ENCODE measurements at places on chromosomes 16 and 17. TPM values are rescaled to one million over a fixed set of nuclear protein-coding genes. Genes with fewer than 3 reads are reported as not detected.

GRCh38 chr16:20899477-20900298, 470 bp downstream of the DCUN1D3 start:
- no peak for DNase-seq

DNA sequence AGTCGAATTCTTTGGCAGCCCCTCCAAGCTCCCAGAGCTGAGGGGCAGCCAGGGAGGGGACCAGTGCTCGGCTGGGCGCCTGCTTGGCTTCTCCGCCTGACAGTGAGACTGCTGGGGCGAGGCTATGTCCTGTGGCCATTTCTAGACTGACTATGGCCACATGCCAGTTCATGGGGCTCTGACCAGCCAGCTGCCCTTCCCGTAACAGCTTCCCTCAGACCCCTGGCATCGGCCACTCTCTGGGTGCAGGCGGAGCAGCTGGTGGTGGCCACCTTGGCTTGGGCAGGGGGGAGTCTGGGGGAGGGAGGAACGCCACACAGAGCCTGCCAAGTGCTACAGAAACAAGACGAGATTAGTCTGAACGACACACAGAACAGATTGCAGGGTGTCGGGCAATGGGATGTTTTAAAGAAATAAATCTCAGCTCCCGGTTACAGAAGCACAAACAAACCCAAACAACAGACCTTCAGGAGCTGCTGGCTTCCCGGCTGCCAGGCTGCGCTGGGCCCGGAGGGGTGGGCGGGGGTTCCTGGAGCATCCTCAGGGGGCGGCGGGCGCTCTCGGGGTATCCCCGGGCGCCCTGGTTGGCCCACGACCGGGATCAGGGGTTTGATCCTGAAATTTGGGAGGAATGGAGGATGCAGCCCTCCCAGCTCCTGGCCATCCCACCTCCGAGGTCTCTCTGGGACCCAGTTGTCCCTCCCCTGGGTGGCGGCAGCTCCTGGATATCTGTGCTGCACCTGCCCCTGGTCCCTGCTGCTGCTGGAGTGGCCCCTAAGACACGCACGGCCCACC, 34.5 kb downstream of the TBC1D16 start:
- DNase-seq: no peak

- DNase-seq: no peak
These were observed 5.4 kb downstream of the TNP2 start for GRCh38 chr16:11263737-11264136.

- no peak for DNase-seq
These were observed 36.2 kb downstream of the ZNF778 start for GRCh38 chr16:89253548-89254287.

DNA sequence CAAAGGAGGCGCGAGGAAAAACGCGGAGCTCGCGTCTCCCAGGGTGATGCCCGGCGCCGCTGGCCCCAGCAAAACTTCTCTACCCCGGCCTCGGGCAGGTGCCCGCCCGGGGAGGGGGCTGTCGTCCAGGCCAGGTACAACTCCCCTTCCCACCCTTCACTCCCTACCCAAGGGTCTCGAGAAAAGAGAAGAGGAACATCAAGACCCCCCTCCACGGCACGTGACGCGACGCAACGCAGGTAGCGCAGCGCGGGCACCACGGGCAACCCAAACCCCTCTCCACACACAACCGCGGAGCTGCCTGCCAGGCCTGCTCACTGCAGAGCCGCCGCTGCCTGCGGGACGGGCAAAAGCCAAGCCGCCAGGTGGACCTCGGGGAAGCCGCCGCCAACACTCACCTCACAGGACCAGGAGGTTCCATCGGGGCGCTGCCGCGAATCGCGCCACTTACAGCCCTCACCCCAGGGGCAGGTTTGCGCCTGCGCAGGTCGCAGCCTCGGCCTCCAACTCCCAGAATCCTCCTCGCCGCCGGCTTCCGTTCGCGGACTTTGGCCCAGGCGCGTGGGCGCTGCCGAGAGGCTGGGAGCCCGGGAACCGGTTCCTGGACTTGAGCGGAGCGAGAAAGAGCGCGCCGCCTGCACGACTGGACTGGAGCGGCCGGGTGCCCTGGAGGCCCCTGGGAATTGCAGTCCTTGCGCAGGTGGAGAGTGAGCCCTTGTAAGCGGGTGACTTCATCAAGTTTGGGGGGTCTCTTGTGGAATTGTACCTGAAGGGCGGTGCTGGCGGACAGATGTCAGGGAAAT, at the start of gene ZNF232:
Gene ZNF232 (minus strand): TSS at position 477 of the 803 bp plus-strand sequence. CDS start 56 bp downstream, at position 421.
- peak; percentile 90 for DNase-seq

The PRSS33 gene
- total RNA-seq: not detected

- no peak for DNase-seq
These were observed 50.5 kb downstream of the YPEL2 start for GRCh38 chr17:59381716-59382570.

- DNase-seq: peak; percentile 3
These were observed 76.0 kb downstream of the CHD9NB start for GRCh38 chr16:52976539-52977167.

The KCNH4 gene
- total RNA-seq: not detected

- no peak for DNase-seq
These were observed 4.5 kb upstream of the HEXIM1 start for GRCh38 chr17:45143767-45144198.

DNA sequence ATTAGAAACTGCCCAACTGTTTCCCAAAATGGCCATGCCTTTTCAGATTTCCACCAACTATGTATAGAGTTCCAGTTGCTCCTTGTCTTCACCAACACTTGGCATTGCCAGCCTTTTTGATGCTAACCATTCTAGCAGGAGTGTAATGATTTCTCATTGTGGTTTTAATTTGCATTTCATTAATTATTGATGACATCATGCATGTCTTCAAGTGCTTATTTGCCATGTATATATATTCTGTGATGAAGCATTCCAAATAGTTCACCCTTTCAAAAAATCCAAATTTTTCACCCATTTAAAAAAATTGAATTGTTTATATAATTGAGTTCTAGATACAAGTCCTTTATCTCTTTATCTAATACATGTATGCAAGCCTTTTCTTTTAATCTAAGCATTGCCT, 245.9 kb upstream of the TNRC6C start:
- DNase-seq: no peak

The ZNF19 gene
- 0.90 TPM for total RNA-seq

- no peak for DNase-seq
These were observed 47.2 kb downstream of the ANKRD11 start for GRCh38 chr16:89442990-89443726.

The TNP2 gene
- total RNA-seq: not detected

The HYDIN gene
- total RNA-seq: not detected

GRCh38 chr17:64174686-64175456, 44.9 kb upstream of the ERN1 start:
- DNase-seq: peak; percentile 68

- no peak for DNase-seq
These were observed 57.9 kb upstream of the CLEC19A start for GRCh38 chr16:19227643-19228042.

The PRAC2 gene
- not detected for total RNA-seq

The TBX6 gene
- total RNA-seq: 0.90 TPM

The SSTR5 gene
- total RNA-seq: not detected

GRCh38 chr17:45224671-45225050, 3.0 kb downstream of the FMNL1 start:
- no peak for DNase-seq

The UMOD gene
- total RNA-seq: not detected

The SULT1A3 gene
- 3.8 TPM for total RNA-seq

The PRKAR1A gene
- total RNA-seq: 125 TPM

DNA sequence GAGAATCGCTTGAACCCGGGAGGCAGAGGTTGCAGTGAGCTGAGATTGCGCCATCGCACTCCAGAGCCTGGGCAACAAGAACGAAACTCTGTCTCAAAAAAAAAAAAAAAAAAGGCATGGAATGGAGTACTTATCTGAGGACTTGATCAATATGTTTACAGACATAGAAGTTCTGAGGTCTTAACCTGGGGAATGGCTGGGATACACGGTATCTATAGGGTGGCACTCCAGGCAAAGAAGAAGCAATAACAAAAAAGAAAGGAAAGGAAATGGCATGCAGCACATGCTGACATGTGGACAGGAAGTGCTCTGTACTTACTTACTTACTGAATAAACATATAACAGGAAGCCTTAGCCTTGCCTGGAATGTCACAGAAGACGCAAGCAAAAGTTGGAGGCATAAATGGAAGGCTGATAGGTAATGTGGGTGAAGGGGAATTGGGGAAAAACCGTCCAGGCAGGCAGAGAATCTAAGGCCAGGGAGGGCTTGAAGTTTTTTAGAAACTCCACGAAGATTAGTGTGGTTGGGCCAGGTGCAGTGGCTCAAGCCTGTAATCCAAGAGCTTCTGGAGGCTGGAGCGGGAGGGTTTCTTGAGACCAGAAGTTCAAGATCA, 10.1 kb upstream of the SPOP start:
- peak; percentile 60 for DNase-seq

DNA sequence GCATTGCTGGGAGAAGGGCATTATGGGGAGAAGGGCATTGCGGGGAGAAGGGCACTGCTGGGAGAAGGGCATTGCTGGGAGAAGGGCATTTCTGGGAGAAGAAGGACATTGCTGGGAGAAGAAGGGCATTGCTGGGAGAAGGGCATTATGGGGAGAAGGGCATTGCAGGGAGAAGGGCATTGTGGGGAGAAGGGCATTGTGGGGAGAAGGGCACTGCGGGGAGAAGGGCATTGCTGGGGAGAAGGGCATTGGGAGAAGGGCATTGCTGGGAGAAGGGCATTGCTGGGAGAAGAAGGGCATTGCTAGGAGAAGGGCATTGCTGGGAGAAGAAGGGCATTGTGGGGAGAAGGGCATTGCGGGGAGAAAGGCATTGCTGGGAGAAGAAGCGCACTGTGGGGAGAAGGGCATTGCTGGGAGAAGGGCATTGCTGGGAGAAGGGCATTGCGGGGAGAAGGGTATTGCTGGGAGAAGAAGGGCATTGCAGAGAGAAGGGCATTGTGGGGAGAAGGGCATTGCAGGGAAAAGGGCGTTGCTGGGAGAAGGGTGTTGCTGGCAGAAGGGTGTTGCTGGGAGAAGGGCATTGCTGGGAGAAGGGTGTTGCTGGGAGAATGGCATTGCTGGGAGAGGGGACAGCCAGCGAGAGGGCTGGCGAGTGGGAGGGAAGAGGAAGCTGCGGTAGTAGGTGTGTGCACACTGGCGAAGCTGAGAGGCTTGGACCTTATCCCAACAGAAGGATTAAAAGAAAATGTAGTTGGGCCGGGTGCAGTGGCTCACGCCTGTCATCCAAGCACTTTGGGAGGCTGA, 4.6 kb upstream of the PYDC1 start:
- DNase-seq: peak; percentile 45

The NT5M gene
- 1.9 TPM for total RNA-seq

DNA sequence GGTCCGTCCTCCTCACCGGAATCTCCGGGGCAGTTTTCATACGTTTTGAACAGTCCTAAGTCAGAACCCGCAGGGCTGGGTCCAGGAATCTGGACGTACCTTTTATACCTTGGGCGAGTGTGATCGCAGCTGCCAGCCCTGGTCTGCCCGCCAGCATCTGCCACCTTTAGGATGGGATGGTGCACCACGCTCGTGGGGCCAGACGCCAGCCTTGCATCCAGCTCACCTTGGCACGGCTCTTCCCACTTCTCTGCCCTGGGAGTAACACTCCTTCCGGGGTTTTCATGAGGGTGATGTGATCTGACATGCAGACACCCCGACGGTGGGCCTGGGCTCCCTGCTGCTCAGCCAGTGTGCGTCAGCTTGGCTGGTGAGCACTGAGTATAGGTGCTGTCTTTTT, 66.6 kb upstream of the ZNF469 start:
- no peak for DNase-seq

GRCh38 chr16:10675216-10675615, 19.5 kb downstream of the TEKT5 start:
- no peak for DNase-seq

The ARHGAP44 gene
- total RNA-seq: 1.00 TPM

DNA sequence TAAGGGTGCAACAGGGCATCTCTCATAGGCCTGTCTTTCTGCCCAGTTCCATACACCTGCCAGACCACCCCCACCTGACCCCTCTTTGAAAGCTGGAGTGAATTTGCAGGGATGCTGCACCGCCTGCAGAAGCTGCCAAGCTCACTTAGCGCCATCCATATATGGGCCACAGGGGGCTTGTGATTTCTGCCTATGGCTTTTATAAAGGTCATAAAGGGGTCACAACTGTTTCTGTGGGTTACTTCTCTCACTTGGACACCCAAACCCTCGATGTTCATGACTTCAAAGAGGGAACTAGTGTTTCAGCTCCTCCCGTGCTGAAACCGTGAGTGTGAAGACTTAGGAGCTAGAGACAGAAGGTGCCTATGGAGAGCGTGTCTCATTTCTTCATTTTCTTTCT, 23.9 kb upstream of the MEAK7 start:
- DNase-seq: no peak

- DNase-seq: no peak
These were observed 19.7 kb downstream of the PITPNM3 start for GRCh38 chr17:6536566-6537065.

The TMIGD1 gene
- total RNA-seq: not detected

The PPP1R9B gene
- 46.4 TPM for total RNA-seq

DNA sequence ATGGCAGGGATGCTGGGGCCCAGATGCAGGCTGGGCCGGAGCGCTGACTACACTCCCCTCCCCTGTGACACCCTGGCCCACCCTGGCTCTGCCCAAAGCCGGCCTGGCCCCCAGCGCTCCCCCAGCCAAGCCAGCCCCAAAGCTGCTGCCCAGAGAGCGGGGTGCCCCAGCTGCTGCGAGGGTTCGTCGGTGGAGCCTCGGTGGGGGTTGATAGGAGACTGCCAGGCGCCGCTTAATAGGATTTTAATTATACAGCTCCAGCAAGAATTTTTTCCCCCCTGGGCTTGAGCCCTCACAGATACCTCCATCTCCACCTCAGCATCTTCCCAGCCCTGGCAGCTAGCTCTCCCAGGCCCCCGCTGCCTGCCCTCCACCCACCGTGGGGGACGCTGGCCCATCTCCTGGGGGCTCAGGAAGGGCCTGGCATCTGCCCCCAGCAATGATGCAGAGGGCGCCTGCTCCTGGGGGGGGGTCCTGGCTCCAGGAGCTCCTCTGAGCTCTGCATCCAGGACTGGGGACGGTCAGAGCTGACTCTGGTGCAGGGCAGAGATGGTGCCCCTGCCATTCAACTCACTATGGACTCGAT, 36.8 kb upstream of the DLX4 start:
- no peak for DNase-seq

The C17orf50 gene
- not detected for total RNA-seq

- DNase-seq: peak; percentile 38
These were observed 13.0 kb downstream of the C16orf87 start for GRCh38 chr16:46817961-46818360.

DNA sequence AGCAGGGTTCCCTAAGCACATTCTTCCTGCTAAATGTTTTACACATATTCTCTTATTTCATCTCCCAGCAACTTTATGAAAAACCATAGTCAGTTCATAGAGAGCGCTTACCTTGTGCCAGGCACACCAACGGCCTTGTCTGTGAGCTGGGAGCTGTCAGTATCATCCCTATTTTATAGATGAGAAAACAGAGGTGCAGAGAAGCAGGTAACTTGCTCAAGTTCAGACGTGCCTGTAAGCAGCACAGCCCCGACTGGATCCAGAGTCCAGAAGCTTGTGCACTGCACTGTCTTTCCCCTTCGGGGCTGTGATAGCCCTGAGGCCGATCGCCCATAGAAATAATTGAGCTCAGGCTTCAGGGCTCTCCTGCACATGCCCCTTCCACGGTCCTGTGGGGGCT, 6.2 kb downstream of the AQP8 start:
- no peak for DNase-seq
